ENCODE measurements at places on chromosomes 6 and 20.

GRCh38 chr20:1505871-1506270 is 14.7 kb upstream of the SIRPB2 start:
- DNase-seq, result no peak

- no peak for DNase-seq
These were observed 24.8 kb downstream of the EPB41L1 start for GRCh38 chr20:36179170-36179945.

- DNase-seq, result no peak
These were observed 49.9 kb upstream of the PMEPA1 start for GRCh38 chr20:57759724-57760123.

GRCh38 chr6:9851541-9852380 is 563.1 kb downstream of the TFAP2A start:
- DNase-seq, result no peak
